Muscle of leg (tissue), 16 donors: ENCODE measurements at places on chromosomes 3 and 15. TPM values are rescaled to one million over a fixed set of nuclear protein-coding genes. Genes with fewer than 3 reads are reported as not detected.

Gene NLGN1
- polyA plus RNA-seq = 2.7 TPM

Gene TMED3
- polyA plus RNA-seq = 39.2 TPM

Gene P2RY12
- 1.4 TPM for polyA plus RNA-seq

Gene ADPGK
- 31.1 TPM for polyA plus RNA-seq

Gene GP9
- 0.44 TPM for polyA plus RNA-seq

Gene STRIT1
- 41.8 TPM for polyA plus RNA-seq

Gene ACTRT3
- polyA plus RNA-seq = 2.8 TPM

DNA sequence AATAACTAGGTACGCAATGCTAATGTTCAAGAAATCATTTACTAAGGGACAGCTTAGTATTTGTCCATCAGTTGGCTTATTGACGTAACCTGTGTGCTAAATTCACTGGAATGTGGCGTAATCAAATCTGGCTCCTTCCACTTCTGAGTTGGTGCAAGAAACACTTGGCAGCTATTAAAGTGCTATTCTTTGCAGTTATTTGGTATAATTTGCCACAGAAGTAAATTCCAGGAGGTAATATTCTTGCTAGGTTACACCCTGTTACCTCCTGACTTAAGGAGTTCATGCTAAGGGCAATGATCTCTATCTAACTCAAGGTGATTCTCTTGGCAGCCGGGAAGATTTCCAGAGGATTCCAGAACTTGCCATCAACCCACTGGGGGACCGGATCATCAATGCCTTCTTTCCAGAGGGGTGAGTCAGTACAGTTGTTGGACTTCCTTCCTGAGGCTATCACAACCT lies 25.5 kb downstream of the CHP1 start:
- DNase-seq = no peak
- no peak overlapping the region for H3K27ac ChIP-seq
- H3K4me3 ChIP-seq = no peak overlapping the region
- H3K4me1 ChIP-seq = no peaks in the 10 kb centered on the region
- peaks cover 8% of the 10 kb centered on the region for H3K36me3 ChIP-seq

- no peaks in the 10 kb centered on the region for H3K4me1 ChIP-seq
- no peaks in the 10 kb centered on the region for H3K36me3 ChIP-seq
- no peak overlapping the region for H3K4me3 ChIP-seq
- peak; percentile 16 for DNase-seq
Measured at GRCh38 chr3:149678351-149678950, 20.6 kb upstream of the WWTR1 start.

DNA sequence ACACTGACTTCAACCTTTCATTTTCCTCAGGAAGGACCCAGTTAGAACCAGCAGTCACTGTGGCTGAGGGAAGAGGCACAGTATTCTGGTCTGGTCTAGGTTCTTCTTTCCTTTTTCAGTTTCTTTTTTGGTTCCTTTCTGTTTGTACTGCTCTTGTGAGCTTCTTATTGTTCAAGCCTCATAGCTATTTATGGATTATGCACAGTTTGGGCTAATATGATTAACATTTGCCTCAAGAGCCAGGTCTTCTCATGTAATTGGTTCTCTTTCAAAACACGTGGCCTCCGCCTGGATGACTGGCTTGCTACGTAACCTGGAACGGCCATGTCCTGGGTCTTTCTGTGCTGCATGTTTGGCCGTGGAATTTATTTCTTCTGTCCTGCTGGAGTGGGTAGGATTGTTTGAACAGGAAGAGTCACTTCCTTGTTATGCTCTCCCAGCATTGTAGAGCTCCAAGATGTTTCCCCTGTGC lies 43.3 kb downstream of the RBMS3 start:
- DNase-seq = peak; percentile 94
- H3K4me3 ChIP-seq = no peak overlapping the region
- H3K36me3 ChIP-seq = no peaks in the 10 kb centered on the region
- H3K4me1 ChIP-seq = peaks cover 2% of the 10 kb centered on the region
- H3K27ac ChIP-seq = peak overlapping the region; percentile 88

GRCh38 chr3:128426128-128426921 lies 40.4 kb downstream of the DNAJB8 start:
- no peak overlapping the region for H3K27ac ChIP-seq
- no peaks in the 10 kb centered on the region for H3K36me3 ChIP-seq
- H3K27me3 ChIP-seq = peaks cover 46% of the 10 kb centered on the region
- H3K4me1 ChIP-seq = peaks cover 7% of the 10 kb centered on the region
- DNase-seq = peak; percentile 42

- DNase-seq = no peak
- H3K4me1 ChIP-seq = no peaks in the 10 kb centered on the region
- no peak overlapping the region for H3K4me3 ChIP-seq
- H3K36me3 ChIP-seq = no peaks in the 10 kb centered on the region
Measured at GRCh38 chr15:88012688-88013087, 243.9 kb downstream of the NTRK3 start.

GRCh38 chr3:6671363-6671762 lies 189.6 kb upstream of the GRM7 start:
- H3K4me1 ChIP-seq = no peaks in the 10 kb centered on the region
- H3K27me3 ChIP-seq = no peaks in the 10 kb centered on the region
- no peak for DNase-seq
- H3K36me3 ChIP-seq = no peaks in the 10 kb centered on the region

DNA sequence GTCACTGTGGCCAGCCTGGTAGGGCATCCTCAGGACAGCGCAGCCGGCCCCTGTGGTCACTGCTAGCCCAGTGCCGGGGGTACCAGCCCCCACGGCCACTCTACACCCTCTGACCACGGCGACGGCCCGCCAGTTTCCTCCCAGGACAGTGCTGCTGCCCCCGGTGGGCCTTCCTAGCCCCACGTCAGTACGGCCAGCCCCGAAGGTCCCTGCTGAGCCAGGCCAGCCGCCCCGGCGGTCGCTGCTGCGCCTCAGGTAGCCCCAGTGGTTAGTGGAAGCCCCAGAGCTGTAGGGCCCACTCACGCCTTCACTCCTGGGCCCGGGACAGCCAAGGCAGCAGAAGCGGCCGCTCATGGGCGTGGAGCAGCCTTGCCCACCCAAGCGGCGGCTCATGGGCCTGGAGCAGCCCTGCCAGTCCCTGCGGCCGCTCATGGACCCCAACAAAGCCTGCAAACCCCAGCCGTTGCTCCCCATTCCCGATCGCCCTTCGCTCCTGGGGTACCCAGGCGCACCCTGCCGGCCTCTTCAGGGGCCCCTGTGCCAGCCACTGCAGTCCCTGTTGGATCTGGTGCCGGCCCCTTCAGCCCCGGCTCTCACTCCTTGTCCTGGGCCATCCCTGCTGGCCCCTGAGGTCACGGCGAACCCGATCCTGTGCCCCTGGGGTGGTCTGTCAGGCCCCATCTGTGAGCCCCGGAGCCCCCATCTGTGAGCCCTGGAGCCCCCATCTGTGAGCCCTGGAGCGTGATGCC lies 9.5 kb upstream of the ROPN1B start:
- no peak overlapping the region for H3K4me3 ChIP-seq
- H3K4me1 ChIP-seq = no peaks in the 10 kb centered on the region
- DNase-seq = no peak
- no peaks in the 10 kb centered on the region for H3K36me3 ChIP-seq
- no peak overlapping the region for H3K27ac ChIP-seq

DNA sequence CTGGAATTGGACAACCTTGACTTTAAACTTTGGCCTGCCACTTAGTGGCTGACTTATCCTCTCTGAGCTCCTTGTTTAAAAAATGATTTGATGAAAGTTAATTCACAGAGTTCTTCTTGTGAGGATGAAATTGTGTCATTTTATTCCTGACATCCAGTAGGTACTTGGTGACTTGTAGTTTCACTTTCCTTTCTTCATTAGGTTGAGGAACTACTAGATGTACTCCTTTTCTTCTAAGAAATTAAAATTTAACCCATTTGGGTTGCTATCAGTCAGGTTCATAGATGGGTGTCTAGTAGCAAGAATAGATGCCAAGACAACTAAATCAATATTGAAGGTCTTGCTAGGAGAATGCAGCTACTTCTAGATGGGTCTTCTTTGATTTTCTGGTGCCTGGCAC lies 5.2 kb downstream of the NR1D2 start:
- DNase-seq = no peak
- H3K36me3 ChIP-seq = peaks cover 7% of the 10 kb centered on the region
- no peak overlapping the region for H3K27ac ChIP-seq

GRCh38 chr3:197356275-197356674 lies 57.9 kb upstream of the DLG1 start:
- H3K27ac ChIP-seq = no peak overlapping the region
- H3K4me1 ChIP-seq = peaks cover 51% of the 10 kb centered on the region
- H3K27me3 ChIP-seq = peaks cover 4% of the 10 kb centered on the region
- no peak for DNase-seq
- no peak overlapping the region for H3K4me3 ChIP-seq
- H3K36me3 ChIP-seq = no peaks in the 10 kb centered on the region

DNA sequence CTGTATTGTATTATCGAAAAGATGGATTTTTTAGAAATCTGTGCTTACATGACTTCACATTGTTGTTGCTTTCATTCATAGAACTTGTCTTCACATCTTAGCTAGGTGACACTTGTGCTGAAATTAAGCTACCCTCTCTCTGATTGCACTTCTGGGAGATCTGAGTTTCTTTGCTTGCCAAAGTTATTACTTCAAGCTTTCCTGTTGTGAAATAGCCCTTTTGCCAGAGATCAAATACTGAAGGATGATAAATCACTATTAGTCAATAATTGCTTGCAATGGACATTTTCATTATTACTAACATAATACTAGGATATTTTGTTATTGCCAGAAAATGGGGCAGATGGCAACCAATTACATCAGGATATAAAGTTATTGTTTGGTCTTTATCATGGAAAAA lies 34.7 kb downstream of the PIK3CA start:
- H3K4me1 ChIP-seq = no peaks in the 10 kb centered on the region
- no peak overlapping the region for H3K4me3 ChIP-seq
- H3K27me3 ChIP-seq = no peaks in the 10 kb centered on the region
- no peak overlapping the region for H3K27ac ChIP-seq
- H3K36me3 ChIP-seq = no peaks in the 10 kb centered on the region

DNA sequence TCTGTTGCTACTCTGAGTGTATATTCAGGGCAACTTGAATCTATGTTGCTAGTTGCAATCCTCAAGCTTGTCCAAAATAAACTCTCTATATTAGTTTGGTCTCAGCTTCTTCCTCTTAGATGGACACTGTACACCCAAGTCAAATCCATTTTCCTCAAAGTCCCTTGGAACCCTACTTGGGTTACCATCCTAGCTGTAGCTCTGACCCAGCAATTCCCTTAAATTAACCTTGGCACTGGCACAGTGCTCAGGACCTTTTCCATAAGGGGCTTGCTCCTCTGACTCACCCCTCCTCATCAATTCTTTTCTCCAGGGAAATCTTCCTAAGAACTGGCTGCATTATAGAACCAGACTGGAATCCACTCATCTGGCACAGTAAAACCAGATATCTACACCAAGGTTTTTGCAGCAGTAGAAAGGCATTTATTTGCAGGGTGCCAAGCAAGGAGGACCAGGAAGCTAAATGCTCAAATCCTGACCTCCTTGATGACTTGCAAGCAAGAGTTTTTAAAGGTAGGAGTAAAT lies 44.9 kb upstream of the B3GALNT1 start:
- no peaks in the 10 kb centered on the region for H3K36me3 ChIP-seq
- no peak for DNase-seq
- H3K4me1 ChIP-seq = no peaks in the 10 kb centered on the region
- H3K27ac ChIP-seq = no peak overlapping the region
- no peak overlapping the region for H3K4me3 ChIP-seq
- no peaks in the 10 kb centered on the region for H3K27me3 ChIP-seq

GRCh38 chr15:28017423-28017924 lies 81.6 kb downstream of the OCA2 start:
- peaks cover 14% of the 10 kb centered on the region for H3K4me1 ChIP-seq
- H3K36me3 ChIP-seq = no peaks in the 10 kb centered on the region

DNA sequence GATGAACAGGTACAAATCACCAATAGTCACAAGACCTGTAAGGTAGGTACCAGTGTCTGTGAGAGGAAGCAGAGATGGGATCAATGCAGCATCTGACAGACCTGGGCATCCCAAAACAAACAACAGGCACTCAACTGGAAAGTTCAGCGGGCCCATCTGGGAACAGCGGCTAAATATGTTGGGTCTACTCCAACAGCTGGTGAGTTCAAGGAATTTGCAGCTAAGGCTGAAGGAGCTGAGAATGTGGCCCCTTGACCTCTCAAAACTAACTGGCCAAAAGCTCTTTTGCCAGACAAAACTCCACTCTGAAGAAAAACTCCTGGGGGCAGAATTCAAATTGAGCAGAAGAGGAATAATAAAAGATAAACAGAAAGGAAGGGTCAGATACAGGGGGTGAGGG lies 24.4 kb downstream of the AVEN start:
- DNase-seq = no peak
- no peaks in the 10 kb centered on the region for H3K4me1 ChIP-seq
- H3K27me3 ChIP-seq = no peaks in the 10 kb centered on the region
- no peaks in the 10 kb centered on the region for H3K36me3 ChIP-seq

DNA sequence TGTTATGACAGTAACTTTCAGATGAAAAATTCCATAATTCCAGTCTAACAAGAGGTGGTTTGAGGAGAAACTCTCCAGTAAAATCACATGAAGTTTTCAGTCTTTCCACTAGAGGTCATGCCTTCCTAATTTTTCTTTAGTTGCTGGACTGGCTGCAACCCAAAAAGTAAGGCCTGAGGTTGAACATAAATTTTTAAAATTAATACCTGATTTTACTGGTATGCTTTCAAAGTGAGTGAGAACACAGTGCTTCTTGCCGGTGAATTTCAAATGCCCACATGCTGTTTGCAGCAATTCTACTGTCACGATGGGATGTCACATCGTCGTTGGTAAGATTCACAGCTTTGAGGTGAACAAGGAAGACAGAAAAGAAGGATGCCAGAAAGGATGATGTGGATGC lies 89.0 kb upstream of the FGF12 start:
- DNase-seq = peak; percentile 78
- H3K27ac ChIP-seq = no peak overlapping the region
- H3K36me3 ChIP-seq = no peaks in the 10 kb centered on the region
- H3K27me3 ChIP-seq = no peaks in the 10 kb centered on the region
- H3K4me1 ChIP-seq = peaks cover 3% of the 10 kb centered on the region

DNA sequence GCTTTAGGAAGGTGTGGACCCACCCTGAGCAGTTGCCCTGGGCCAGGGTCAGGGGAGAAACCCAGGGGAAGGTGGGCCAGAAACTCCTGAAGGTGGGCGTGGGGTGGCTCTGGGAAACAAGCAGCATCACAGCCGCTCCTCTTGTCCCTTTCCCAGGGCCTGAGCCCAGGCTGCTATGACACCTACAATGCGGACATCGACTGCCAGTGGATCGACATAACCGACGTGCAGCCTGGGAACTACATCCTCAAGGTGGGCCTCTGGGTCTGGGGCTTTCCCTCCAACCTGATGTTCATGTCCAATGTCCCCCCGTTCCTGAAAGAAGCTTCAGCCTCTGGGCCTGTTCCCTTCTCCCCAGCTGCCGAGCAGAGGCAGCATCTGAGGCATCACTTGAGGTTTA lies 21.4 kb downstream of the LOXL1 start:
- DNase-seq = no peak
- H3K36me3 ChIP-seq = peaks cover 17% of the 10 kb centered on the region
- H3K4me3 ChIP-seq = no peak overlapping the region
- H3K27me3 ChIP-seq = no peaks in the 10 kb centered on the region
- H3K27ac ChIP-seq = no peak overlapping the region

- peaks cover 18% of the 10 kb centered on the region for H3K4me1 ChIP-seq
- no peaks in the 10 kb centered on the region for H3K27me3 ChIP-seq
- H3K4me3 ChIP-seq = no peak overlapping the region
- DNase-seq = no peak
- peaks cover 59% of the 10 kb centered on the region for H3K36me3 ChIP-seq
- H3K27ac ChIP-seq = no peak overlapping the region
Measured at GRCh38 chr15:77048135-77048876, 22.6 kb downstream of the TSPAN3 start.

- DNase-seq = peak; percentile 79
- no peak overlapping the region for H3K4me3 ChIP-seq
Measured at GRCh38 chr15:69595009-69595791, 142.6 kb downstream of the RPLP1 start.
